ENCODE measurements at places on chromosomes 6 and 20. TPM values are rescaled to one million over a fixed set of nuclear protein-coding genes. Genes with fewer than 3 reads are reported as not detected.

DPPA5 gene
- total RNA-seq = not detected

ANKEF1 gene
- 5.8 TPM for total RNA-seq

AKAP12 gene
- total RNA-seq = 43.7 TPM

OR2J3 gene
- total RNA-seq = not detected

MICAL1 gene
- 101 TPM for total RNA-seq

MYB gene
- not detected for total RNA-seq

CPNE5 gene
- total RNA-seq = 3.3 TPM

TRIM15 gene
- not detected for total RNA-seq

GLP1R gene
- 9.0 TPM for total RNA-seq

PEX3 gene
- total RNA-seq = 0.58 TPM

DZANK1 gene
- total RNA-seq = 24.6 TPM

RAB44 gene
- 2.5 TPM for total RNA-seq
